ENCODE measurements at places on chromosomes 1 and 21.

GRCh38 chr1:66475940-66476339 lies 58.0 kb upstream of the SGIP1 start:
- no peak for DNase-seq

DNA sequence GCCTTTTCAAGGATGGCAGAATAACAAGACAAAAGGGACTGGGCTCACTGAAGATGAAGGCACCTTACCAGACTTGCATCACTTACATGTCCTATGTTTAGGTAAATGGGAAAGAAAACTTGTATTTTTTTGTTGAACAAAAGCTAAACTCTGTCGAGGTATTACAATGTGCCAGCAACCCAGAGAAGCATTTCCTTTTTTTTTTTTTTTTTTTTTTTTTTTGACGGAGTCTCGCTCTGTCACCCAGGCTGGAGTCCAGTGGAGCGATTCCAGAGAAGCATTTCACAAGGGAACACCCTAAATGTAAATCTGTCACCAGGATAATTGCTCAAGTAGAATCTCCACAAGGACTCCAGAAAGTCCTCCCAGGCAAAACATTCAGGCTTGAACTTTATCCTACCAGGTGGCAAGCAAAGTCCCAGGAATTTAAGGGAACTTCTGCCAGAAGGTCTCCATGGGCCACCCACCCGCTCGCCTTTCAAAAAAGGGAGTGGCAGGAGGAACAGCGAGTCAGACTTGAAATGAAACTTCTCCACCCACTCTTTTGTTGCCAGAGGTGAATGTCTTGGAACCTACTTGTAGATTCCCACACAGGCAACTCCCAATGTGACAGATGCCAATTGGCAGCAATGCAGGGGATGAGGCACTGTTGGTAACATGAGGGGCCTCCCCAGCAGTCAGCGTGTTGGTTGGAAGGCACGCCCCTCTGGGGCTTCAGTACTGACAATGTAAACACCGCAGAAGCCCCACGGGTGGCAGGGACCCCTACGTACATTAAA lies 125.0 kb downstream of the TIAM1 start:
- DNase-seq: peak; percentile 38

DNA sequence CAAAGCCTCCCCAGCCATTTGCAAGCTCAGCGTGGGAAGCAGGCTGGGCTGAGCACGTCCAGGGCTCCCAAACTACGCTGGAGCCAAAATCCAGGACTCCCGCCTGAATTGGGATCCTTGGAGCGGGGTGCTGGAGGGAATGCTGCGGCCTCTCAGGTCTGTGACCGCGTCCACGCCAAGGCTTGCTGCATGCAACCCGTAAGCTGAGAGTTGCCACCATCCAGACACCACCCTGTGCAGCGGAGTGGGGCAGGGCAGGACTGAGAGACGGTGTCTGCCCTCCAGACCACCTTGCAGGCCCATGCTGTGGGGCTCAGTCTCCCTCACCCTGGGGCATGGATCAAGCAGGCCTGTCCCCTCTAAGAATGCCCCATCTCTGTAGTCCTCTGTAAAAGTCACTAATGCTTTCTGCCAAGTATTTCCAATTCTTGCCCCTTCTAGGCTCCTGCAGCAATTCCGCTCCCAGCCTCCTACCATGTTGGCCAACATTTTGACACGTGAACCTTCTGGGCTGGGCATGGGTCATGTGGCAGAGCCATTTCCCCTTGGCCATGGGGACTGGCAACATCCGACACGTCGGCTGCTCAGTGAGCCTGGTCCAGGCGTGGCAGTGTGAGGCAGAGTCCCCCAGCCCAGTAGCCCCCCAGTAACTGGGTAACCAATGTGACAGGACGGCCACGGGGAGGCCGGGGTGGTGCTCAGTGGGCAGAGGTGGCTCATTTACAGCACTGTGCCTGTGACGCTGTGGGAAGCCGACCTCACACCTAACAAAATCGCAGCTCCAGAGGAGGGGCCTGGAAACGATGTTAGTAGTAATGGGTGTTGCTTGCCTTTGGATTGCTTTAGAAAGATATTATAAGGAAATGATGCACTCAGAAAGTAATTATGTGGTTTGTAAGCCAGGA lies 57.9 kb upstream of the PDE9A start:
- DNase-seq: no peak

DNA sequence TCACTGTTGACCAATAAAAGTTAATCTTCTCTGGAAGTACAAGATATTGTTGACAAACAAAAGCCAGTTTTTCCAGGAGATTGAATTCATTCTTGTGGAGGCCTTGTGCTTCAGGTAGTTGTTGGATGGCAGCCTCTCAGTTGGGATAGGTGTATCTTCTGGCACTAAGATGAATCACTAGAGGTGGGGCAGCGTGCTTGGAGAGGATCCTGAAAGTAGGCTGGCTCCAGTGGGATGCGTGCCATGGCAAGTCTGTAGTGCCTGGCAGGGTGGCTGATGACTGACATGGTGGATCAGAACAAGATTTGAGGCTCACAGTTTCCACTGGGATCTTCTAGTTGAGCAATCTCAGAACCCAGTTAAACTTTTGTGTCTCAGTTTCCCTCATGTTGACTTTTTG lies 2.4 kb downstream of the VPS13D start:
- no peak for DNase-seq

Data from fibroblast of upper back skin (primary cell).